ENCODE measurements at places on chromosomes 16 and 17. TPM values are rescaled to one million over a fixed set of nuclear protein-coding genes. Genes with fewer than 3 reads are reported as not detected.

SPAG9 gene
- total RNA-seq, result 130 TPM

SLC12A3 gene
- 0.73 TPM for total RNA-seq

PVALEF gene
- not detected for total RNA-seq

IL21R gene
- total RNA-seq, result 0.12 TPM

NME2 gene
- 734 TPM for total RNA-seq

KREMEN2 gene
- total RNA-seq, result 2.2 TPM

TNFAIP1 gene
- 105 TPM for total RNA-seq

ZNF205 gene
- total RNA-seq, result 13.5 TPM

ABCA9 gene
- 0.19 TPM for total RNA-seq

FOXJ1 gene
- total RNA-seq, result 7.0 TPM

UBE2O gene
- total RNA-seq, result 39.2 TPM

TMEM100 gene
- total RNA-seq, result not detected

SMIM5 gene
- total RNA-seq, result not detected

NKD1 gene
- total RNA-seq, result 37.9 TPM

NECAB2 gene
- total RNA-seq, result 0.68 TPM

CCL8 gene
- total RNA-seq, result not detected

UBB gene
- 1,904 TPM for total RNA-seq

GAS2L2 gene
- total RNA-seq, result not detected

TEX19 gene
- total RNA-seq, result 3.4 TPM

TP53TG3 gene
- not detected for total RNA-seq

CREBBP gene
- total RNA-seq, result 67.1 TPM

TBC1D3C gene
- total RNA-seq, result not detected

TMEM235 gene
- not detected for total RNA-seq

MRPS23 gene
- total RNA-seq, result 72.9 TPM

IRX3 gene
- 63.2 TPM for total RNA-seq

NPIPA7 gene
- 4.7 TPM for total RNA-seq

PRSS22 gene
- total RNA-seq, result 131 TPM

RNPS1 gene
- 207 TPM for total RNA-seq

SCIMP gene
- not detected for total RNA-seq

NOXO1 gene
- 1.1 TPM for total RNA-seq

SHBG gene
- total RNA-seq, result 1.2 TPM

TAT gene
- total RNA-seq, result not detected

ADGRG1 gene
- total RNA-seq, result 195 TPM

KRT32 gene
- not detected for total RNA-seq

NME3 gene
- 5.8 TPM for total RNA-seq

KRTAP2-1 gene
- not detected for total RNA-seq

C16orf95 gene
- total RNA-seq, result 6.9 TPM

ZDHHC1 gene
- total RNA-seq, result 1.0 TPM

LDHD gene
- 4.1 TPM for total RNA-seq

MYCBPAP gene
- total RNA-seq, result 1.3 TPM

C16orf89 gene
- total RNA-seq, result not detected

ABCC12 gene
- total RNA-seq, result not detected

TSNAXIP1 gene
- total RNA-seq, result 0.91 TPM

KRT24 gene
- not detected for total RNA-seq

CRISPLD2 gene
- 4.0 TPM for total RNA-seq

SMG1 gene
- total RNA-seq, result 79.1 TPM

ZNF598 gene
- 43.7 TPM for total RNA-seq

KCNH6 gene
- total RNA-seq, result not detected

GP1BA gene
- total RNA-seq, result not detected

LPO gene
- 0.54 TPM for total RNA-seq

CCL17 gene
- total RNA-seq, result not detected

DCUN1D3 gene
- total RNA-seq, result 16.4 TPM

ZNF597 gene
- total RNA-seq, result 3.7 TPM

TBC1D3E gene
- not detected for total RNA-seq

SGSH gene
- total RNA-seq, result 42.8 TPM

KLHL10 gene
- total RNA-seq, result not detected

CHD9NB gene
- not detected for total RNA-seq

Measured in Caco-2 (cell line).